ENCODE measurements at places on chromosomes 1 and 21.

DNA sequence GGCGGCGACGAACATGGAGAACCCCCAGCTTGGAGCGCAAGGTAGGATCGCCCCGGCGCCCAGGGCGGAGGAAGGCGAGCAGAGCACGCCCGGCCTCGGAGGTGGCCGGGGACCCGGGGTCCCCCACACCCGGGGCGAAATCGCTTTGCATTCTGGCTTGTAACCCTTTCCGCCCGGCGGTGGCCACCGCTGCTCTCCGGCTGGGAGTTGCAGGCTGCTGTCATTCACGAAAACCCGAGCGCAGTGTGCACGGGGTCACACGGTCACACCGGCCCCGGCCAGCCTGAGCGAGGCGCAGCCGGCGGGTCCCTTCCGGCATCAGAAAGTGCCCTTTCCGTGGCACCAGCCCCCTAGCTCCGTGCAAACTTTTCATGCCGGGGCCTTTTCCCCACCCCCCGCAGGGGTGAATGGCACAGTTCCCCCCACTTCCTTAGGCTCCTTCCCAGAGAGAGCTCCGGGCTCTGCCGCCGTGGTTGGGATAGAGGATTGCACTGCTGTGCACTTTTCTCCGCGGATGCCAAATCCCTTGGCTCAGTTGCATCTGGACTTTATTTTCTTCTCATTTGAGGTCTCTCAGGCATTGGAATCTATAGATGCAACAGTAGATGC, 802 bp downstream of the KAZN start:
- DNase-seq: no peak

GRCh38 chr1:64200064-64200463, 3.4 kb upstream of the UBE2U start:
- DNase-seq: no peak

DNA sequence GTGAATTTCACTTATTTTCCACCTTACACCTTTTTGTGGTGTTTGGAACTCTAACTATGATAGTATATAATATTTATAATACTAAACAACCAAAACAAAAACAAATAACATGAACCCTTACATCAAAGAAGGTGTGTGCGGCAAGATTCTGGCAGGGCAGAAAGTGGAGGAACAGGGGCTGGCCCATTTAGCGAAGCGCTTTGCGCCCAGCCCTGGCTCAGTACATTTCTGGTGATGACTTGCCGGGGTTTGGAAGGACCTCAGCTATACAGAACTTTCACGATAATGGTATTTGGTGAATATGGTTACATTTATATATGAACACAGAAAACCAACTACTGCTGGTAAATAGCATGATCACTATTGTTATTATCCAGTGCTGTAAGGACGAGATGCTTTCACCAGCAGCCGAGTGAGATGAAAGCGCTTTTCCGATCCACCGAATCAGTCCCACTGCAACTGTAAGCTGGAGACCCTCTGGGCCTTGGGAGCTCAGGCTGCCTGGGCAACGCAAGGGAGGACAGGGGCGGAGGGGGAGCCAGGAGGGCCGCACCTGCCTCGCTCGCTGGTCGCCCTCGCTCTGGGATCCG, 63.9 kb downstream of the CD247 start:
- DNase-seq: peak; percentile 50

DNA sequence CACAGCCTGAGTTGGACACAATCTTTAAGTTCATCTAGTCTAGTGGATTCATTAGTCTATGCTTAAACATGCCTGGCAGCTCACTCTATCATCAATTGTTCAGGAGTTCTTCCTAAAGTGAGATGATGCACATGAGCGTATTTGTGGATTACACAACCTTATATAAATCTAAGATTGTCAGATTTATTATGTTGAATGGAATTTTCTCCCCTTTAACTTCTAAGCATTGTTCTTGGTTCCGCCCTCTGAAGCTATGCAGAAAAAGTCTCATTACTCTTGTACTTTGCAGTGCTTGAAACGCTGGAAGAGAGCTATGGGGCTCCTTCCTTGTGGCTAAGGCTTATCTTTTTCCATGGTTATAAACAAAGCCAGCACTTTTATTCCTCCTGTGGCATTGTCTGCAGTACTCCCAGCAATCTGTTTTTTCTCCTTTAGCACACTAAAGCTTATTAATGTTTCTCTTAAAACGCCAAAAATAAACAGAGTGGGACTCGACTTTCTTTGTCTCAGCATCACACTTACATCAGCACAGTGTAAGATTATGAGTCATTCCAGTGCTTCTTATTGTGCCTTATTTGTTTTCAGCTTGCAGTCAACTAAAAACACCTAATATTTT, 316.8 kb upstream of the CAMK1G start:
- DNase-seq: no peak

DNA sequence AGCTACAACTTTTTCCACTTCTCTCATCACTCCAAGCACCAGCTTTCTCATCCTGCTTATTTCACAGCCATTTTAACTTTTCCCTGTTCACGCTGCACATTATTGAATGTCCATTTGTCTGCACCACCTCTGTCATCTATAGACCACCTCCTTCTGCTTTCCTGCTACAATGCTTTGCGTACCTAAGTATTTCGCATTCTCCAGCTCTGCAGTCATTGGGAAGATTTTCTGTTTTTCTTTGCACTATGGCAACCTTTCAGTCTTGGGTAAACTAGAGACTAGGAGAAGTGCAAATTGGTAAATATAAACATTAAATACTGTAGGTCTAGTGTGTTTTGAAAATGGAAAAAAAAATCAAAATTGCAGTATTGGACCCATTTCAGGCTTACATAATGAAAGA, 835 bp downstream of the CCDC30 start:
- DNase-seq: no peak

GRCh38 chr1:37476460-37477197, 2.2 kb downstream of the ZC3H12A start:
- peak; percentile 15 for DNase-seq

DNA sequence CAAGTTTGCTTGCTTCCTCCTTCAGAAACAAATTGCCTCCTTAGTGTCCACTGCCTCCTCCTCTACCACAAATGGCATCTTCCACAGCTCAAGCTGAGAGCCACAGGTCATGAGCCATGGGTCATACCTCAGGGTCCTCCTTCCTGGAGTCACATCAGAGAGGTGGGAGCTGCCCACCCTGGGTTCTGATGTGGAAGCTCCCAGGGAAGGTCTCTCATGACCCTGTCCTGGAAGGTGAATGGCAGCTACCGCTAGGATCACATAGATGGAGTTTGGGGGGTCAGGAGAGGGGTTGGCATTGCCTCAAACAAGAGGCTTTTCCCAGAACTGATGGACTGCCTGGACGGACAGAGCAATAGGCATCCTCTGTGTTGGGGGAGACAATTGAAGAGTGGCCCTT, 321.4 kb downstream of the MATN1 start:
- DNase-seq: no peak

GRCh38 chr1:154730986-154731489, 123.1 kb upstream of the ADAR start:
- DNase-seq: no peak

DNA sequence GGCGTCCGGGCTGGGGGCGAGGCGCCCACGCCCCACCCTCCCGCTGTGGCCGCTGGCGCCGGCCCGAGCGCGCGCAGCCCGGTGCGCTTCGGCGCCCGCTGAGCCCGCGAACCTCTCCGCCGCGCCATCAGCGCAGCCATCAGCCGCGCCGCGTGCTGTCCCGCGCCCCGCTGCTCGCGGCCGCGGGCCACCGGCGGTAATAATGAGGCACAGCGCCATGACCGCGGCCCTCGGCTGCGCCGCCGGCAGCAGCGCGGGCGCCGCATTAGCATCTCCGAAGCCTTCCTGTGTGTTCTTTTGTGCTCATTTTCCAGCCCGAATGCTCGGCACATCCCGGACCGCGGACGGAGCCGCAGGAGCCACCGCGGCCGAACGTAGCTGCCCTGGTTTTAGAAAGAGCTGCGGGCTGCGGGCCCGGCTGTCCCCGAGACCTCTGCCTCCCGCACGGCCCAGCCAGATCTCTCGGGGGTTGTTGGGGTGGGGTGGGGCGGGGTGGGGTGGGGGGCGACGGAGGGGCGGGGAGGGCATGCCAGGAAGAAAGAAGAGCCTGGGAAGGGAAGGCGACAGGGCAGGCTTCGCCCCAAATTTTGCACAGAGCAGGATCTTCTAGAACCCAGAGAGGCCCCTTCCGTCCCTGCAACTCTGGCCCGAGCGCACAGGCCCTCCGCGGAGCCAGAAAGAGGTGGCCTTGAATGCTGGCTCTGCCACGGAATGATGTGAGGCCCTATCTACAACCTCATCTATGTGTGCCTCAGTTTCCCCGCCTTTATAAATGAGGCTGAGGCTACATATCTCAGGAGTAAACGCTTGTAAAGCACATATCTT, 55.3 kb downstream of the RRAGC start:
- no peak for DNase-seq

DNA sequence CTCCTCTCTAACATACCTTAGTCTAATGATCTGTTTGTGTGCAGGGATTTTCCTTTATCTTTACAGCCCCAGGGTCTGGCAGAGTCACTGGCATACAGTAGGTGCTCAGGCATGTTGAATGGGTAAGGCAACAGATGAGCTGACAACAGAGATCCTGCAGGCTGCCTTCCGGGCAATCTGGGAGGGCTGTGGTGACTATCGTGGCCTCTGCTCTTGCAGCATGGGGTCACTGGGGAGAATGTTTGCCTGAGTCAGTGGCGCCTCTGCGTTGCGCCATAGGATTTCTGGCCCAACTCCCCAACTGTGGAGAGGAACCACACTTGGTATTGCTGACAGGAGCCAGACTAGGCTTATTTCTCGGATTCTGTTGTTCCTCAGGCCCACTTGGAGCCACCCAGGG, 93.8 kb downstream of the LAMC2 start:
- DNase-seq: no peak

DNA sequence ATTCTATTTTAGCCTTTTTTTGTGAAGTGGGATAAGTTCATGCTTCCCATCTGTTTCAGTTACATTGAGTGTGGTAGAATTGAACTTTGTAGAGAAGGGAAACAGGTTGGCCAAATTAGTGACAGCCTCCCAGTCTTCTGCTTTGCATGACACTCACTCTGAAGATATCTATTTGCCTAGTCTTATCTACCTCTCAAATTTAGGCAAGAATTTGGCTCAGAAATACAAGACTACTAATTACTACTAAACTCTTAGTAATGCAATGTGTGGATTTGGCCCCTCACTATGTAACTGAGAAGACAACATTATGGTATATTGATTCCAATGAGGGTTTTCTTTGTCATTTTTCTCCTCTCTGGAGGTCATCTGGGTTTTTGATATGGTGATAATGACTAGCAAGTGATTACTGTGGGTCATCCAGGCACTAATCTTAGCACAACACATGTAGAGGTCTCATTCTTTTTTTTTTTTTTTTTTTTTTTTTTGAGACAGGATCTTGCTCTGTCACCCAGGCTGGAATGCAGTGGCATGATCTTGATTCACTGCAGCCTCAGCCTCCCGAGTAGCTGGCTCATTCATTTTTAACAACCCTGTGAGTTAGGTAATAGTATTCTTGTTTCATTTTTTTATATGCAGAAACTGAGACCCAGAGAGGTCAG, 6.3 kb downstream of the FAM20B start:
- no peak for DNase-seq

- DNase-seq: no peak
Observed at GRCh38 chr1:170009551-170009950, 64.9 kb downstream of the KIFAP3 start.

DNA sequence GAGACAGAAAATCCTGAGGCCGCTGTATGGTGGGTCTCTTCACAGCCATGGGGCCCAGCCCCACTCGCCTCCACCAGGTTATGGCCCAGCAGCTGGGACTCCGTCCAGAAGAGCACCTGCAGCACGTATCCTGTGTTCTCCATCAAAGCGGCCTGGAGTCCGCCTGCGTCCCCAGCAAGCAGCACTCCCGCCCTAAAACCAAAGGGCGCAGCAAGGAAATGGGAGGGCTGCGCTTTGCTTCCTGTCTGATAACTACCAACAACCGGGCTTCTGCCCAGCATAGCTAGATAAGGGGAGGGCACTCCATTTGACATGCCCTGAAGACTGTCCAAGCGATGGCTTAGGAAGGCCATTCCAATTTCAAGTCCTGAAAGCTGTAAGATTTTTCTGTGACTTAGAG, 119.9 kb downstream of the KCNJ15 start:
- no peak for DNase-seq

DNA sequence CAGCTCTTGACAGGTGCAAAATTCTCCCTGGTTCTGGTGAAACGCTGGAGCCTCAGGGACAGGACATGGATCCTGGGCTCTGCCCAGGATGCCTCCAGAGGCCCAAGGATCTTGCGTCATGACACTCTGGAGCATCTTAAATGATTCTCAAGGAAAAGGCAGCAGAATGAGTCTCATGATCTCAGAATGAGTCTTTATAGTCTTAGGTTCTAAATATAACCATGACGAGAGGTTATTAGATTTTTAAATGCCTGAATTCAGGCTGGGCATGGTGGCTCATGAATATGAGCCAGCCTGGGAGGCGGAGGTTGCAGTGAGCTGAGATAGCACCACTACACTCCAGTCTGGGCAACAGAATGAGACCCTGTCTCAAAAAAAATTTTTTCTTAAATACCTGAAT, 55.5 kb downstream of the ECE1 start:
- no peak for DNase-seq

GRCh38 chr1:185856482-185856881, 122.3 kb downstream of the HMCN1 start:
- no peak for DNase-seq

GRCh38 chr1:33683913-33684312, 180.0 kb upstream of the HMGB4 start:
- DNase-seq: no peak

GRCh38 chr1:160438317-160438918, 38.1 kb downstream of the VANGL2 start:
- no peak for DNase-seq

- DNase-seq: no peak
Observed at GRCh38 chr1:195617106-195617505, 991.1 kb downstream of the KCNT2 start.

- no peak for DNase-seq
Observed at GRCh38 chr1:206127336-206127735, 10.1 kb upstream of the AVPR1B start.

DNA sequence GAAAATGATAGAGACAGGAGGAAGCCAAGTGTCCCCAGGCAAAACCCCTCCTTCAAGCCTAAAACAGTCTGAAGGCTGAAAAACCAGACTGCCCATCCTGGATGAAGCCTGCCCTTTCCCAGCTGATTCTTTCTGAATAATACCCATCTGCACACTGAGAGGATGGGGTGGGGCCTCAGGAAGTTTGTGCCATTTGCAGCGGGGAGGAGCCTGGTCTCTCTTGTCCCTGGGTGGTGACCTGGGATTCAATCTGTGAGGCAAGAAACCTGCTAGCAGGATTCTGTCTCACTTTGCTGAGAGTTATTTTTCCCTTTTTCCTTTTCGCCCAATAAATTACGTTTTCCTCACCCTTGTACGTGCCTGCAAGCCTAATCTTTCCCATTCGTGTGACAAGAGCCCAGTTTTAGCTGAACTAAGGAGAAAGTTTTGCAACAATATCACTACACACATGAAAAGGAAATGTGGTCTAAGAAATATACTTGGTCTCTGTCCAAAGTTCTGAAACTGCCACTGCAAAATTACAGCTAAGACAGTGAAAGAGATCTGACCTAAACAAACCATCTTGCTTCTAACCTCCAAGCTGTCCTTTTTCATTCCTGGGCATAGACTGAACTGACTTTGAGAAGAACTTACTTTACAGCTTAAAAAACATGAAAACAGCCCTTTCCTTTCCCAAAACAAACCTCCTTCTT, 105.0 kb downstream of the COP1 start:
- no peak for DNase-seq

GRCh38 chr1:214520544-214521165, 30.7 kb downstream of the PTPN14 start:
- DNase-seq: no peak
